Dermis blood vessel endothelial cell (primary cell): ENCODE measurements at places on chromosomes 2 and 18. TPM values are rescaled to one million over a fixed set of nuclear protein-coding genes. Genes with fewer than 3 reads are reported as not detected.

Gene TMEFF2
- 0.05 TPM in 1 of 2 replicates, not detected in the other for total RNA-seq

Gene IKZF2
- total RNA-seq, result 0.68 and 1.6 TPM in 2 replicates

Gene ANKRD30B
- under 0.01 TPM in 1 of 2 replicates, not detected in the other for total RNA-seq

Gene ZAP70
- total RNA-seq, result 0.09 TPM in 1 of 2 replicates, not detected in the other

Gene LOXHD1
- under 0.01 and 0.05 TPM in 2 replicates for total RNA-seq

Gene OXER1
- total RNA-seq, result not detected in 2 replicates

Gene ASPRV1
- 0.14 and 0.34 TPM in 2 replicates for total RNA-seq

Gene PIGN
- 58.4 and 58.8 TPM in 2 replicates for total RNA-seq

Gene B3GNT7
- 12.1 and 13.6 TPM in 2 replicates for total RNA-seq

Gene MC2R
- not detected in 2 replicates for total RNA-seq

Gene GKN1
- not detected in 2 replicates for total RNA-seq

Gene SERPINB4
- total RNA-seq, result not detected in 2 replicates

Gene REV1
- total RNA-seq, result 38.9 and 47.1 TPM in 2 replicates

Gene CACNB4
- total RNA-seq, result 0.14 and 0.17 TPM in 2 replicates

Gene CIB4
- not detected in 2 replicates for total RNA-seq

Gene COL4A3
- total RNA-seq, result under 0.01 TPM in 2 replicates

Gene POTEJ
- 0.34 and 0.47 TPM in 2 replicates for total RNA-seq

GRCh38 chr2:30756051-30756719 is 51.1 kb downstream of the CAPN13 start:
- no peak for DNase-seq

DNA sequence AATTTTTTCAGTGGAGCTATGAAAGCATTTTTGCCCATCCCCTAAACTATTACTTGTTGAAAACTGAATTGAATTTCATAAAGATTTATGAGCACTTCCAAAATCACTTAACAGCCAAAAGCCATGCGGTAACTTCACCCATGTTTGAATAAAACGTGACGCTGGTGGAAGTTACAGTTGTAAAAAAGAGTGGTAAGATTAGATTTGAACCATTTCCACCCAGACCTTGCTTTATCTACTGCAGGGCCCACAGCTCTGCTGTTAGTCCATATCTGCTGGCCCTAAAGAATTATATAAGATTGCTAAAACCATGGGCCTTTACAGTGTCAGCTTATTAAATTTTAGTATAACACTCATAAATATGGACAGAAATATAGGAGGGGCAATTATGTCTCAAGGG is 15.5 kb upstream of the ITGA4 start:
- no peak for DNase-seq

- DNase-seq, result no peak
Measured at GRCh38 chr2:218508299-218508698, 59.9 kb downstream of the USP37 start.

DNA sequence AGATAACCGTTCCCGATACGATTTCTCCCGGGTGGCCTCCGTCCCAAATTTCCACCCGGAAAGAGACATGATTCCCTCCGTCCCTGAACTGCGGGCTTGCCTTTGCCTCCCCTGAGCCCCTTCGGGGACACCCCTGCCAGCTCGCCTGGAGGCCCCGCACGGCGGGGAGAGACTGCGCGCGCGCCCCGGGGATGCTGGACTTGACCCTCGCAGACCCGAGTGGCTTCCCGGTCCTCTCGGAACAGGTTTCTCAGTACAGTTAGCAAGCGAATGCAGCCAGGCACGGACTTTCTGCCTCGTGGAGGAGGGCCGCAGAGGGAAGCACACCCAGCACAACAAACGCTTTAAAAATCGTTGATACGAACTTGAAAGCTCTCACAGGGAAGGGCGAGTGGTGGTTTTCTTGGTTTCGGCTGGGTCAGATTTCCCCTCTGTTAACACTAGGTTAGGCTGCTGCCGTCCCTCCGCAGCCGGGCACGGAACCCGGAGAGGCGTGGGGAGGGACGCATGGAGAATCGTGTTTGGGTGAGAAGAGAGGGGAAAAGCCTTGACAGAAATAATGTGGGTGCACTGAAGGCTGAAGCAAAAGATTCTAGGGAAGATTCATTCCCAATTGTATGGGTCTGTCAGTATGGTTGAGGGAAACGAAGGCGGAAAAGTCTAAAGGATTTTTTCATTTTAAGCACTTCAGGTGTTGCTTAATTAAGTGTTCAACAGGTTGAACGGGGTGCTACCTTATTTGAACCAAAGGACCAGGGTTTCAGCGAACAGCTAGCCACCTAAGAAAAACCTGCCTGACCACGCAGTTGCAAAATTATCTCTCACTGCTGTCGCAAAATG is 916 bp downstream of the TNFRSF11A start:
- DNase-seq, result peak; percentile 51

DNA sequence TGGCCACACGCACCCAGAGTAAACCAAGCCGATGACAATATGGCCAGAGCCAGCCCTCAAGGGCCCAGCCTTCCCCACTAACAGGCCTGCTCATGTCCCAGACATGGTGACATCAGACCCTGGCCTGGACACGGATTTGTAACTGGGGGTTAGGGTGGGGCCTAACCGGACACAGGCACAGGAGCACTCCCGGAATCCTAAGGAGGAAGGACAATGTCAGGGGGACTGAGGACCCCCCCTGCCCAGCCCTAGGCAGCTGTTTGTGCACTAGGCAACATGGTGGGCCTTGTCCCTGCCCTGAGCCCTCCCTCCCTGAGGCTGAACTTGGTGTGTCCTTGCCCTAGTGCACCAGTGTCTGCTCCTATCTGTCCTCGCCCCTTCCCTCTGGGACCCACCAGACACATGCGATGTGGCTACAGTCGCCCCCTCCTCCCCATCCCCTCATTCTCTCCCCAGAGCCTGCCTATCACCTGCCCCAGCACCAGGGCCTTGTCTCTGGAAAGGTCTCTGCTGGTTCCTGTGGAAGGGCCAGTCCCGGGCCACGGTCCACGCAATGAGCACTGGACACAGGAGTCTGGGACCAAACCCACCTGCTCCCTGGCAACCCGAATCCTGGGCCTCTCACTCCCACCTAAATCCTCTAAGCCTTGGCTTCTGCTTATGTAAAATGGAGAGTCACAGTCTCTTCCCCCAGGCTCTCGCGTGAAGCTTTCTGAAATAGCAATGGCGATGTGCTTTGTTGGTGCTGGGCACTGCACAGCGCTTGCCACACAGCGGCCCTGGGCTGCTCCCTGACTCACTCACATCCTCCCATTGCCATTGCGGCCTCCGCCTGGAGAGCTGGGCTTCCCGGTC is 76.5 kb upstream of the RAB6C start:
- no peak for DNase-seq

GRCh38 chr2:84768840-84769239 is 112.0 kb downstream of the TRABD2A start:
- no peak for DNase-seq

- no peak for DNase-seq
Measured at GRCh38 chr2:218476676-218477075, 57.8 kb downstream of the VIL1 start.

DNA sequence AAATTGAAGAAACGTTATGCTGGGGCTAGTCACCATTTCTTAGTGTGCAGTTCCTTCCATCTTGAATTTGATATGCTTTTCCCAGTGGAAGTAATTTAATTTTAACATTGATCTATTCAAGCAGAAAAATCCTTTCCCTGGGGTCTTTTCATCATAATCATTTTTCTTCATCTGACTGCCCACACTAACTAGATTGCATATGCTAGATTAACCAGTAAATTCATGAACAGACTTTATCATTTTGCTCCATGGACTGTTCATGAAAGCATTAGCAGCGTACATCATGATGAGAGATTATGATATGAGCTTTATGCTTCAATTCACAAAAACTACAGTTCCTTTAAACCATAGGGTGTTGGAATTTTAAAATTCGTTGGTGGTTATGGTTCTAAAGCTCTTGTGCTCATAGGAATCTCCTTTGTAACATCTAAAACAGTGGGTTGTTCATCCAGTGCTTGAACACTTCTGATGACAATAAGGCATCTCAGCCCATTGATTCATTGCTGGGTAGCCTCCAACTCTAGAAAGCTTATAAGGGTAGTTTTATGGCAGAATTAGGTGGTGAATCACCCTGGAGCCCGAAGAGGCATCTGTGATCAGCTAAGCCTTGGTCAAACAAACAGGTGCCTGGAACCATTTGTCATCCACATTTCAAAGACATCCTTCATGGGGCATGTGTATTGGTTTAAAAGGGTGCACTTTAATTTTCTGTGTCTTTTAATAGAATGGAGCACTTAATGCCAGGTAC is 77.2 kb upstream of the NDUFV2 start:
- DNase-seq, result peak; percentile 4

GRCh38 chr2:207044379-207045362 is 105.4 kb downstream of the CPO start:
- no peak for DNase-seq

GRCh38 chr2:179273461-179273962 is 8.9 kb upstream of the SESTD1 start:
- DNase-seq, result no peak

DNA sequence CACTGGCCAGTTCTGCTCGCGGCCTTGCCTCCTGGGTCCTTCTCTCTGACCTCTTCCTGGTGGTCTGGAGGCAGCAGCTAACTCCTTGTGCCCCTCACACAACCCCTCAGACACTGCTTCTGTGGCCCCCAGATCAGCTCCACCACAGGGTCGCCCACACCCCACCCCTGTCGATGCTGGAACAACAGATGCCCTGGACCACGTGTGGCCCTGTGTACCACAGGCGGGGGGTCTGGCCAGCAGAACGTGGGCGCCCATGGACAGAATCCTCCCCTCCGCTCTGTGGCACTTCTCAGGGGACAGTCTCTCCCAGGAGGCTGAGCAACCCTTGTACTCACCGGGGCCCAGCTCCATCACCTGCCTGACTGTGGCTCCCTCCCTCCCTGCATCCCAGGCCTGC is 245.6 kb downstream of the NDUFA10 start:
- no peak for DNase-seq

DNA sequence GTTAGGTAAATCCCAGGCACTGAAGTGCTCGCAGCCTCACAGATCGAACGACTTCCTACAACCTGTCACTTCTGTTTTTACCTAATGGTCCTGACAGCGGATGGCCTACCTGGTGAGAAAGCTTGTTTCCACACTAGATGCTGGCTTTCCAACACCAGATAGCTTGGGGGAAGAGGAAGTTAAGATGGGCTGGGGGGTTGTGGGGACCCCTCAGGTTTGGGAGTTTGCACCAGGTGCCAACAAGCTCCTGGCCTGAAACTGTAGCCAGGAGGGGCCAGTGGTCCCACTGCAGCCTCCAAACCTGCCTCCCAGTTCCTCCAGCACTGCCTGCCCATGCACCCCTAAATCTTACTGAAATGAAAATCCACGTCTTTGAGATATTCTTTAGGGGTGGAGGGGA is 3.9 kb downstream of the TMEM185B start:
- DNase-seq, result no peak

DNA sequence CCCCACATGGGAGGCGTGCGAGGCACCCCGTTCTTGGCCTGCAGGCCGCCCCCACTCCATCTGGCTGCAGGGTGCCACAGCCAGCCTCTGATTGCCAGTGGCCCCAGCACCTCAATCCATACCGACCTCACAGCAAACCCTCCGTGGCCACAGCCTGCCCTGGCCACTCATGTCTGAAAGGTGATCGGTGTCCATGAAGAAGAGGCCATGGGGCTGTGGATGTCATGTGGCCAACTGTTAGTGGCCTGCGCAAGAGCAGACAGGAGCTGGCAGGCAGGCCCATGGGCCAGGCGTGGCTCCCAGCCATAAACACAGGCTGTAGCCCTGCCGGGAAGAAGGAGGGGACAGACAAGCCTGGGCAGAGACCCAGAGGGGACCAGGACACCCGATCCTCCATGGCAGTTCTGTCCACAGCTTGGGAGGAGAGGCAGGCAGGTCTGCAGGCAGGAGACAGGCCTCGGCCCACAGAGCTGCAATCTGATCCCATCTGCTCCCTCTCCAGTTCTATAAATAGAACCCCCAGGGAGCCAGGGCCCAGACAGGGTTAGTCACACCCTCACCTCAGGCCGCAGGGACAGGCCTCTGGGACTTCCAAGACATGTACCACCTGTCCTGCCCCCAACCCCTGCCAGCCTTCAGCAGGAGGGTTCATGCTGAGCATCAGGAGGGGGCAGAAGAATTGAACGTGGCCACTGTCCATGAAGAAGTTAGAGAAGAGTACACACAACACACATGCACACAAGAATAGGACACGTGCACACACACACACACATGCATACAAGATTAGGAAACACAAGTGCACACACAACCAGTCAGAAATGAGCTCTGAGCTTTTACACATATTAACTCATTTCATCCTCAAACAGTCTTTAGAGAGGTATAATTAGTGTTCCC is 16.9 kb downstream of the STEAP3 start:
- DNase-seq, result no peak

GRCh38 chr2:142718576-142719155 is 158.8 kb upstream of the KYNU start:
- no peak for DNase-seq

DNA sequence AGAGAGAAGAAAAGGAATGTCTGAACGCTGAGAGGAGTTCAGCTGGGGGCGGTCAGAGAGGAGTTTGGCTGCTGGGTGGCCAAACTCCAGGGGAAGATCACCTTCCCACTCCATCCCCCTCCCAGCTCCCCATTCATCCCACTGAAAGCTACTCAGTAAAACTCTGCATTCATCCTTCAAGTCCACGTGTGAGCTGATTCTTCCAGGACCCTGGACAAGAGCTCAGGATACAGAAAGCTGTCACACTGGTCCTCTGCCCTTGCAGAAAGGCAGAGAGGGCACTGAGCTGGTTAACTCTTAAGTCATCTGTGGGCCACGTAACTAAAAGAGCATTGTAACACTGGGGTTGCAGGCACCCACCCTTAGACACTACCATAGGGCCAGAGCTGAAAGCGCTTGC is 132.1 kb upstream of the ARL4C start:
- no peak for DNase-seq

GRCh38 chr2:33230195-33230594 is 246.3 kb upstream of the RASGRP3 start:
- no peak for DNase-seq

- no peak for DNase-seq
Measured at GRCh38 chr2:201219328-201220096, 36.6 kb downstream of the CASP10 start.

DNA sequence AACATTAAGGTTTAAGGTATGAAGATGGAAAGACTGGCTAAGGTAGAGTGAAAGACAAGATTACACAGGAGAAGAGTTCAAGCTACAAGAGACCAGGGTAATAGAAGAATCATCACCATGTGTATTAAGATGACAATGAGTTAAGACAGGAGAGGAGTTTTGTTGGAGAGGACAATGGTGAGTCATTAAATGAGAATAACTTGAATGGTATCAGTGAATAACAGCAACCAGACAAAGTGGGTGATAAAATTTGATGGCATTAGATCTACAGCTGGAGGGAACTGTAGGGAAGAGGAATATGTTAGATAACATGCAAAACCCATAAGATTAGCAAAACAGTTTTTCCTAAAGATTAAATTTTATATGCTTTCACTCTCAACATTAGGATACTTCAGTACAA is 18.8 kb upstream of the ENOSF1 start:
- DNase-seq, result no peak
